ENCODE measurements at places on chromosomes 5 and 9. TPM values are rescaled to one million over a fixed set of nuclear protein-coding genes. Genes with fewer than 3 reads are reported as not detected.

PLPP7 gene
- 3.4 TPM for total RNA-seq

ARL14EPL gene
- not detected for total RNA-seq

DNA sequence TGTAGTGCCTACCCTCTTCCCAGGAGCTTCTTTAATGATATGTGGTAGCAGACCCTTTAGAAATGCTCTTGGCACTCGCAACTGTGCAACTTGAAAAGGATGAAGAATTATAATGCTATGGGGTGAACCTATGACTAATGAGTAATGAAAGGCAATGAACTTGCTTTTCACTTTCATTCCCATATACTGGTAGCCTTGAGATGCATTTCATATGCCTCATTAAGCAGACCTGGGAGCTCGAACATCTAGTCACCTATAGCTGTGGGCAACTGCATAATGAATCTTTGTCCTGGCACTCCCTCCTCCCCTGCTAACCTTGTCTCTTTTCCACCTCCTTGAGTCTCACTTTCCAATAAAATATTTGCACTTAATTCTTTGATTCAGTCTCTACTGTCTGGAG is 605.9 kb upstream of the DAB2 start:
- no peak for DNase-seq

DNA sequence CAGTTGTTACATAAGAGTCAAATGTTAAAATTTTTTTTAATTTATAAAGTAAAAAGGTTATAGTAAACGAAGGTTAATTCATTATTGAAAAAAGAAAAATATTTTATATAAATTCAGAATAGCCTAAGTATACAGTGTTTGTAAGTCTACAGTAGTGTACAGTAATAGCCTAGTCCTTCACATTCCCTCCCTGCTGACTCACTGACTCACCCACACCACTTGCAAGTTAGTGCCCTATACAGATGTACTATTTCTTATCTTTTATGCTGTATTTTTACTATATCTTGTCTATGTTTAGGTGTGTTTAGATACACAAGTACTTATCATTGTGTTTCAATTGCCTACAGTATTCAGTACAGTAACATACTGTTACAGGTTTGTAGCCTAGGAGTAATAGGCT is 57.6 kb downstream of the MAMDC2 start:
- no peak for DNase-seq

DNA sequence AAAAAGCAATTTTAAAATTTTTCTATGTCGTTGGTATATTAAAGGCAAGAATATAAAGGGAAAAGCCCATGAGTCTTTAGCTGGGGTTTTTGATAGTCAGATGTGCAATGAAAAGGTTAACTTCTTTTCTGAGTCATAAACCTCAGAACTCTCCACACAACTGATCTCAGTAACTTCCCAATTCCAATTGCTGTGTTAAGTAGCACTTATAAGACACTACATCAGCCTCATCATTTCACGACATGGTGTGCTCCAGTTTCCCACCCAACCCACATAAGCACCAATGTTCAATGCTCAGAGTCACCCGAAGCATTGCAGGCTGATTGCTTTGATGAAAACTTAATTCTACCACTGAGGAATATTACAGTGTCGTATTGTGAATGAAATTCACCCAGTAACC is 155.8 kb downstream of the TSSK1B start:
- no peak for DNase-seq

Data from H1 (cell line).